H9 (cell line): ENCODE measurements at places on chromosomes 4 and X.
A peak's percentile ranks its signal among the peaks of the same experiment; 100 is the strongest.

GRCh38 chrX:41877167-41877566 lies 46.2 kb downstream of the CASK start:
- DNase-seq = no peak

- no peak for DNase-seq
These were observed 33.6 kb downstream of the PTTG2 start for GRCh38 chr4:37993806-37994205.

DNA sequence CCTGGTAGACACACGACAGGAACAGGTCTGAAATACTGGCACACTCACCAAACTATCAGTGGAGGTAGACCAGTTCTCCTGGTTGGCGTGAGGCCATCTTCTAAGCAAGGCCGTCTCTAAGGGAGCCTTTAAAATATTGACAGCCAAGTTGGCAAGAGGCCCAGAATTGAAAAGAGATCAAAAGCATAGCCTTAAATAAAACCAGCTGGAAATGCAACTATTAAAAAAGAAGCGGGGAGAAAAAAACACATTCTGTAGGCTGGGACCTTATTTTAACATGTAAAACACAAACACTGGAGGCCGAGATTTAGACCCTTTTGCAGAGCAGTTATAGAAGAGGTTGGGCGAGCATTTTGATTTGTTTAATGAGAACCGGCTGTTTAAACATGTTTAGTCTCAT lies 233.0 kb upstream of the CLNK start:
- no peak for DNase-seq

GRCh38 chr4:31362756-31363155 lies 642.6 kb downstream of the PCDH7 start:
- no peak for DNase-seq

DNA sequence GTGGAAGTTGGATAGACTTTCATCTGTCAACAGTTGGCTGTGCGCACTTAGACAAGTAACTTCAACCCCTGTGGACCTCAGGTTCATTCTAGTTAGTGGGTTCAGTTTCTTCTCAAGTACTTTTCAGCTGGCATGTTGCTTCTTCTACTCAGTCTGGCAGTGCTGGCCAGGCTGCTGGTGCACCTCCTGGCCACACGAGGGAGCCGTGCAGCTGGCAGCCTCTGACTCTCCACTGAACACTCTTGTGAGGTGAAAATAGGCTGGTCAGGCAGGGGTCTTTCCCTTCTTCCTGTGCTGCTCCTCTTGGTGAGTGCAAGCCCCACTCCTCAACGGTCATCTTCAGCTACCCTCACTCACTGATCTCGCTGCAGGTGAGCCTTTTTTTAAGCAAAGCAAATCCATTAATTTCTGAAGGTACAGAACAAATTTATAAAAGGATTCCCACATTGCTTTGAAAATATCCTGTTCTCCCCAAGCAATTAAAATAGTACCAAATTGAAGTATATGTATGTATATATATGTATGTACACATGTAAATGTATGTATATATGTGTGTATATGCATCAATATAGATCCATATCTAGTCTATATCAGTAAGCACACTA lies 30.6 kb downstream of the LONRF3 start:
- DNase-seq = peak; percentile 70

- no peak for DNase-seq
These were observed 45.9 kb upstream of the VEGFD start for GRCh38 chrX:15430076-15430475.

DNA sequence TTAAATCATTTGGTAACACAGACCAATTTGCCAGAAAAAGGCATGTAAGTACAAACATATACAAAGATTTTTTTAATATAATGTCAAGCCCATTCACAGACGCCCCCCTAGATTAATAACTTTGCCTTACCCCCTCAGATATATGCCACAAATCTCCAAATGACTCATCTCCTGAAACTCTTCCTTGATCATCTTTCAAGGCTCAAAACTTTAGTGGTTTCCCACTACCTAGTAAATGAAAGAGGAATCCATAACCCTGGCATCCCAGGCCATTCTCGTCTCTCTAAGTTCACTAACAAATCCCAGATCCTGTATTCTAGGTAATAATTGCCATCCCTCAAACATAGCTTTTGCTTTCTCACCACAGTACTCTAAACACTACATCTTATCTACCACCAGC lies 61.9 kb downstream of the PRSS12 start:
- DNase-seq = no peak

DNA sequence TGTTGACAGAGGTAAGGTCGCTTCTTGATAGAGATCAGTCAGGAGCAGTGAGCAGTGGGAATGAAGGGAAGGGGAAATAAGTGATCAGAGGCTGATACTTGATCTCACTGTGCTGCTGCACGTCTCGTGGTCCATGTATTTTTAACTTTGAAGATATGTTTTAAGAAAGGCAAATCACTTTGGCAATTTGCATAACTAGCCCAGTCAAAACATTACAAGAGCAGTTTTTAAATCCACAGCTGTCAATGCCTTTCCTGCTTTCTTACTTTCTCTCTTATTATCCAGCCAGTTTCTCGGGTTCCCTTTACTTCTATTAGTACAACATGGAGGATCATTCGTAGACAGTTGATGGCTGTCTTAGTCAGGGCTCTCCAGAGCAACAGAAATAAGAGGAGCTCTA lies 472.8 kb downstream of the TMA16 start:
- DNase-seq = no peak

- DNase-seq = no peak
These were observed 370.8 kb downstream of the FSTL5 start for GRCh38 chr4:161792991-161793390.

GRCh38 chr4:47483745-47484144 lies 1.3 kb upstream of the ATP10D start:
- no peak for DNase-seq

- no peak for DNase-seq
These were observed 47.5 kb upstream of the WDR19 start for GRCh38 chr4:39134683-39135306.

DNA sequence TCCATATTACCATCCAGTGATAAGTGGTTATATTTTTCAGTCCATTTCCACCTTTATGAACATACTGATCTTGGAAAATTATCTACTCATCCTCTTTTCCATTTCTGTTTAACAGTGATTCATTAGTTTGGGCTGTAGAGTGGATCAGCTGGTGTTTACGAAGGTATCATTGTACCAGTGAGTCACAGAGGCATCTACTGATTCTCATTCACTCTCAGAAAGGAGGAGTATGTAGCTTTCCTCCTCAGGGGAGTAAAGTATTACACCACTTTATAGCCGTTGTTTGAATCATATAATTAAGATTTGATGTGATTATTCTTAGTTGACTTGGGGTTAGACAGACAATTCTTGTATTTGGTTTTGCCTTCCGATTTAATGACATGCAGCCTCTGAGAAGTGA lies 74.7 kb downstream of the GALNT7 start:
- DNase-seq = no peak

GRCh38 chr4:85370400-85371032 lies 104.4 kb upstream of the ARHGAP24 start:
- DNase-seq = peak; percentile 49

- no peak for DNase-seq
These were observed 105.6 kb upstream of the AMOT start for GRCh38 chrX:112946227-112946626.

GRCh38 chr4:76723924-76724323 lies 174.0 kb downstream of the SOWAHB start:
- DNase-seq = no peak

GRCh38 chr4:4200624-4201023 lies 26.1 kb downstream of the OTOP1 start:
- no peak for DNase-seq

DNA sequence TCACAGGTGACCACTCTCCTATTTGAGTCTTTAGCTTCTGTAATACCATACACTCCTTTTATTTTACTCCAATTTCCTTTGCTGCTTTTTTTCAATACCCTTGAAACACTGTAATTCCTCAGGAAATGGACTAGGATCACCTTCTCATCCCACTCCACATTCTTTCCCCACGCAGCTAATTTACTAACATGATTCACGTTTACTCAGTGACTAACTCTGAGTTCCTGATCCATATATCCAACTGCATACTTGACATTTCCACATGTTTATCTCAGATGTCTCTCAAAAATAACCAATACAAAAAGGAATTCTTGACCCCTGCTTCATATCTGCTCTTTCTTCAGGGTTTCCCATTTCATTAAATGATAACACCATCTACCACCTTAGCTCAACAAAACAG lies 19.9 kb downstream of the RPS6KA6 start:
- no peak for DNase-seq

DNA sequence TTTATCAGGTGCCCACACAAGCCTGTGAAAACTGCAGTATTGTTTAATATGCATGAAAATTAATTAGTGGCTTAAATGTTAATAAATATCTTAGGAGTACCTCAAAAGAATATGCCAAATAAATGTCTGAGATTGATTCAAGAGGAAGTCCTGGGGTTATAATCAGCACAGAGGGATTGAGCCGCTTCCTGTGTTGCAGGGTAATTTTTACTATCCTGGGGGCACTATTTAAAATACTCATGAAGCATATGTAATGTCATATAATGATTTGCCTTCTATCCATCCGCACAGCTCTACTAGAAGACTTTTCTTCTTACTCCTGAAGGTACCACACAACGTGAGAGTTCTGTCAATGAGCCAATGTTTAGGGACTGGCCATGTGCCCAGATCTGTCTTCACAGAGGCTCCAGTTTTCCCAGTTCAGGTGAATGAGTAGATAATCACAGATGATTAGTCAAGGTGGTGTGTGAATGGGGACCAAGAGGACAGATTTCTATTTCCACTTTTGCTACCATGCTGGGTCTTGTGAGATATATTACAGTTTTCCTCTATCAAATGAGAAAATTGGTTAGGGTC lies 233.3 kb downstream of the USP46 start:
- DNase-seq = no peak

DNA sequence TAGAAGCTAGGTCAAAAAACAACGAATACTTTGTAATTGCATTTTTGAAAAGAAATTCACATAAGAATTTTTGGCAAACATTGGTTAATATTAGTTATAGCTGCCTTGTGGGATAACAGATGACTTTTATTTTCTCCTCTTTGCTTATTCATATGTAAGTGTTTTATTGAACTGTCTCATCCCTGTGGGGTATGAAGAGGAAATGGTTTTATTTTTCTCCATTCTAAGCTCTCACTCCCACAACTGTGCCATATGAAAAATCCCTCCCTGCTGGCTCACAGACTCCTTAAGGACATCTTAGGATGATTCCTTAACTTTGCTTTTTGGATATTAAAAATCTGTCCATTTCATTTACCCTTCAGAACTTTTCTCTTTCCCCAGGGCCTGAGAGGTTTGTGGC lies 300.6 kb downstream of the PPP1R2C start:
- DNase-seq = no peak

DNA sequence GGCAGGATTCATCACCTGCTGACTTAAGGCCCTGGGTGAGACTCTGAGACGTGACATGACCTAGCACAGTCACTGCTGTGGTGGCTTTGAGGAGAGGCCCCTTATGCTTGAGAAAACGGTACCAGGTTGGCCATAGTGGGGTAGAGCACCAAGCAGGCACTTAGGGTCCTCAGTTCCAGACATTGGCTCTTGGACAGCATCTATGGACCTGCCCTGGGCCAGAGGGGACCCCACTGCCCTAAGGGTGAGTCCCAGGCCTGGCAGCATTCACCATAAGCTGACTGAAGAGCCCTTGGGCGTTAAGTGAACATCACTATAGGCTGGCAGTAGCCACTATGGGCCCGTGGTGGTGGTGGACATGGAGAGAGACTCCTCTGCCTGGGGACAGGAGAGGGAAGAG lies 78.7 kb downstream of the FNIP2 start:
- DNase-seq = no peak

DNA sequence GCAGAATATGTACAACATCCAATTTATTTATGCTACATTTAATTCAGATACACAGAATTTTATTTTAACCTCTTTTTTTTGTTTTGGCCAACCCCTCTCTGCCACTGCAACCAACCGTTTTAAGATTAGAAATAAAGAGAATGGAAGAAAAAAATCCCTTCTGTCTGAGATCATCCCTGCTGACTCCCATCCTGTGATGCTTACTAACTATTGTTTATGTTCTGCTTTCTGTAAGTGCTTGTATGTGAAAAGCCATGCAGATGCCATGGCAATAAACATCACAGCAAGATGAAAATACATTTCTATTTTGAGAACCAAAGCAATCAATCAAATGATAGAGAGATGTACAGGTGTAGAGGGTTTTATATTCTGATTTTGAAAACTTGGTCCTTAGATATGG lies 70.1 kb downstream of the GABRB1 start:
- no peak for DNase-seq

- no peak for DNase-seq
These were observed 2.2 kb upstream of the UGT2B4 start for GRCh38 chr4:69497886-69498395.

DNA sequence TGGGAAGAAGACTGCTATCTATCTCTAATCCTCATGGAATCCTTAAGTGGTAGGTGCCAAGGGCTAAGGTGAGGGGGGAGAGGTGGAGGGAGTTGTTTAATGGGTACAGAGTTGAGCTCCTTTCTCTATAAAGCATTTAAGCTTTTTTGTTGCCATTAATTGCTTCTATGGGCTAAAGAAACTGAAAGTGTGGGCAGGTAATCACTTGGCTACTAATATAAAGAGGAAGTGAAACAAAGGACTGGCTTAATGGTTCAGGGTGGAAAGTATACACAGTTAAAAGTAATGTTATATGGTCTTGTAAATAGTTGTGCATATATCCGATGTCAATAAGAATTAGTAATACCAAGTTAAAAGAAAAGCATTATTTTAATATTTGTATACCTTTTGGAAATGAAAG lies 83.9 kb downstream of the POLA1 start:
- DNase-seq = no peak

DNA sequence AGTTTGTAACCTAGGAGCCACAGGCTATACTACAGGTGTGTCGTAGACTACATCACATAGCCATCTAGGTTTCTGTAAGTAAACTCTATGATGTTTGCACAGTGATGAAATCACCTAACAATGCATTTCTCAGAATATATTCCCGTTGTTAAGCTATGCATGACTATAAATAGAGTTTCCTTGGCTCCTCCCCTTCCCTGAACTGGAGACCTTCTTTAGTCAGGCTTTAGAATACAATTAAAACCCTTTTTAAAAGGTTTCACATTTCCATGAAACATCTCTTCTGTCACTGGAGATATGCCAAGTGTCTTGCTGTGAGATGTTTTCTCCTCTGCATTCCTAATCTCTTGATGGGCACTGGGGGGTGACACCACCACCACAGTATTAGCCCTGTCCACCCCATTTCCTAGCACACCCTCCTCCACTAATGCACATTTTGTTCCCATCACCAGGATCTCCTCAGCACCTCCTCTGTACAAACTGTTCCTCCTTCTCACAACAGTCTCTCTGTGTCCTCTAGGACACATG lies 334.6 kb upstream of the CPEB2 start:
- no peak for DNase-seq

DNA sequence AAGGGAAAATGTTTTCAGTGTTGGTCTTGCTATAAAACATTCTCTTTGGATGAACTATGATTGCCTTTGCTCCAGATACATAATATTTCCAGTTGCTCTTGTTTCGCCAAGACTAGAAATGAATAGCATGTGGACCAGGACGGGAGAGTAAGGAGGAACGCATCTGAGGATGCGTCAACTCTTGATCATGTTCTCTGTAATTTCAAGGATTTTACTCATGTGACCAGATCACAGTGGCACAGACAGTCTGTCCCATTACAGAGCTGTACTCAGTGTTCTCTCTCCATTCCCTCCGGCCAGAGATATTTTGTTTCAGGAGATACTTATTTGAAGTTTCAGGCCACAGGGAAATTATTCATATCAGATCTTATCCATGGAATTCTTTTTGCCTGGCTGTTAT lies 266.6 kb downstream of the MID1IP1 start:
- no peak for DNase-seq

- no peak for DNase-seq
These were observed 40.8 kb downstream of the RHOXF2B start for GRCh38 chrX:120036704-120037103.

GRCh38 chr4:98574816-98575215 lies 83.6 kb downstream of the TSPAN5 start:
- DNase-seq = no peak
